ENCODE measurements at places on chromosomes 13 and 19.

DNA sequence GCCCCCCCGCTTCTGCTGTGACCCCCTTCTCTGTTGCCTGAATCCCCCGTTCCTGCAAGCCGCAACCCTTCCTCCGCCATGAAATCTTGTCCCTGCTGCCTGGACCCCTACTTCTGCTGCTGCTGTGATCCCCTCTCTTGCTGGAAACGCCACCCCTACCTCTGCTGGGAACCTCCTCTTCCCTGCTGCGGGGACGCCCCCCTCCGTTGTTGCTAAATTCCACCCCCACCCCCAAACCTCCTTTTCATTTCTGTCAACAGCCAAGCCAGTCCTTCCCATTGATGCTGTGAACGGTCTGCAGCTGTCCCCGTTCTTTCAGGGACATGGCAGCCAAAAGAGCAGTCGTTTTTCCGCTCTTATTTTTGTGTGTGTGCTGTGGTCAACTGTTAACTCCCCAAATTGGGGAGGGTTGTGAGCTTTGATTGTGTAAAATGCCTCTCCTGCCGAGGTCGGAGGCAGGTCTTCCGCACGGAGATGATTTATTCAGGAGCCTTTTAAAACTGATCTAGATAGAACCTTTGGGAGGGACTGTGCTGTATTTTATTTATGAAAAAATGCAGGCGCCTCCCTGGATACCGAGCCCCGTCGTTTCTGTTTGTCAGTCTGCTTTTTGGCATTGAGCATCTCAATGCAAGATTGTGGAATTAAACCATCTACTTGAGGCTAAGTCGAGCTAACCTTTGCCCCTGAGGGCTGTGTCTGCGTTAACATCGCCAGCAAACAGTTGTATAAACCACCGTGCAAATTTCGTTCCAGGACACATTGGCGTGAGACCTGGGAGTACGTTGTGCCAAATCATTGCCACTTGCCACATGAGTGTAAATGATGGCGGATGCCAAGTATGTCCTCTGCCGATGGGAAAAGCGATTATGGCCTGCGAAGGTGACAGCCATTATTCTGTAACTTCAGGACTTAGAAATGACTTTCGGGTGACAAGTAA is 27.9 kb upstream of the NDUFS7 start:
- DNase-seq = peak; percentile 80

- DNase-seq = no peak
These were observed 4.7 kb downstream of the PNMA8A start for GRCh38 chr19:46466536-46467196.

GRCh38 chr19:5628919-5629481 is 6.1 kb downstream of the SAFB start:
- DNase-seq = no peak

- DNase-seq = no peak
These were observed 138.8 kb downstream of the RGCC start for GRCh38 chr13:41596190-41596589.

- no peak for DNase-seq
These were observed 11.8 kb downstream of the POU2F2 start for GRCh38 chr19:42120276-42120980.

DNA sequence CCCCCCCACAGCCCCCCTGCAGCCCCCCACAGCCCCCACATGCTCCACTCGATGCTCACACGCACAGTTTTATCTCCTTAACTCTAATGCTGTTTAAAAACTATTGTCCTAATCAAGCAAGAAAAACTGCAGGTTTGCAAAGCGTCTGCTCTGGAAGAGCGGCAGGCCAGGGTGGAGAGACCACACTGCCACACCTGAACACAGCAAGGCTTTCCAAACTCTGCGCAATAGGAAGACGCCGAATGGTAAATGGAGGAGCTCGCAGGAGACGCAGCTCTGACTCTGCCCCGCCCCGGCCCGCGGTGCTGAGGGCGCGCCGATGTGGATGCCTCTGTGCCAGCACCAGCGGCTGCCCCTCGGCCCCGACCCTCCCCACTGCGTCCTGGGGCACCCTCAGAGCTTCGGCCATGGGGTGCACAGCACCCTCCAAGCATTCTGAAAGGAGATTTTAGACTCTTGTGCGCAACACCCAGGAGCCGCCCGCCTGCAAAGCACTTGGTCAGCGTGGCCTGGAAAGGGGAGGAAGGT is 32.4 kb downstream of the RASA3 start:
- peak; percentile 63 for DNase-seq

DNA sequence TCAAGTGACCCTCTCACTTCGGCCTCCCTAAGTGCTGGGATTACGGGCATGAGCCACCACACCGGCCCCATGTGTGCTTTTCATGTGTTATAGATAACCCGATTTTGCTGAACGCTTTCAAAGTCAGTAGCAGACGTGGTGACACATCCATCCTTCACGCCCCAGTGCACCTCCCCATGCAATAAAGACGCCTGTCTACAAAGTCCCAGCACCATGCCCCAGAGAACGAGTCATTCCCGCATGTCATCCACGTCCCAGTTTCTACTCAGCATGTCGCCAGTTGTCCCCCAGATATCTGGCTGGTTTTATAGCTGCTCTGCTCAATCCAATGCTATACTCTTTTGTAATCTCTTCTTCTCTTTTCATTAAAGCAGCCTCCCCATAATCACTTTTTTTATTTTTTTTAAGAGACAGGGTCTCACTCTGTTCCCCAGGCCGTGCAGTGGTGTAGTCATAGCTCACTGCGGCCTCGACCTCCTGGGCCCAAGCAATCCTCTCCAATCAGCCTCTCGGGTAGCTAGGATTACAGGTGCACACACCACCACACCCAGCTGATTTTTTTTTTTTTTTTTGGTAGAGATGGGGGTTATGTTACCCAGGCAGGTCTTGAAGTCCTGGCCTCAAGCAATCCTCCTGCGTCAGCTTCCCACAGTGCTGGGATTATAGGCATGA is 42.5 kb downstream of the DNM2 start:
- peak; percentile 80 for DNase-seq

DNA sequence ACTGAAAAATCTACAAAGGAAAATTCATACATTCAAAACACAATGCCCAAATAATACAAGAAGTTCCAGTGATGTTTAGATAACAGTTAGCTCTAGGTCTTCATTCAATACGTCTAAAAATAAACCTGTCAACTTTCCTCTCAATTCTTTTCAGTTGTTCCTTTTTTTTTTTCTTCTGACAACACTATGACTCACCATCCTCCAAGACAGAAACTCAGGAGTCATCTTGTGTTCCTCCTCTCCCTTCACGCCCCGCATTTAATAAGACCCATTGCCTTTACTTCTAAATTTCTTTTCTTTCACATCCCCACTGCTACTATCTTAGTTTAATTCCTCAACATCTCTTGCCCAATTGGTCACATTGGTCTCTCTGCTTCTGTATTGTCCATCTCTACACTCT is 759.9 kb downstream of the GPC5 start:
- DNase-seq = no peak

DNA sequence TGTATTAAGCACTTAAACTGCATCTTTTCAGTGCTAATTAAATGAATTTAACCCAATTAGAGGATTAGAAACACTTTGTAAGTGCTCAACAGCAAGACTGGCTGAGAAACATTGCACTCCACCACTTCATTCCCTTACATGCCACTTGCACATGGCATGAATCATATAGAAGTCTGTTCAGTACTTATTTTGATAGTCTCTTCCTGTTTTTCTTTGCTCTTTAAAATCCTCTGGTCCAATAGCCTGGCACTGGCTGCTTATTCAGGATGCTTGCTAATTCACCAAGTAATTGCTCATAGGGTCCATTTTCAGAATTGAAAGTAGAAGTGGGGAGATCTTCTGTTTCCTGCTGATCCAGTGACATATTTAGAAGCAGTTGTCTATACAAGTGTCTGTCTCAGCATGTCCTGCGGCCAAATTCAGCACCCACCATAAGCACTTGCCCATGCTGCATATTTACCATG is 900.1 kb downstream of the PCDH9 start:
- DNase-seq = no peak

DNA sequence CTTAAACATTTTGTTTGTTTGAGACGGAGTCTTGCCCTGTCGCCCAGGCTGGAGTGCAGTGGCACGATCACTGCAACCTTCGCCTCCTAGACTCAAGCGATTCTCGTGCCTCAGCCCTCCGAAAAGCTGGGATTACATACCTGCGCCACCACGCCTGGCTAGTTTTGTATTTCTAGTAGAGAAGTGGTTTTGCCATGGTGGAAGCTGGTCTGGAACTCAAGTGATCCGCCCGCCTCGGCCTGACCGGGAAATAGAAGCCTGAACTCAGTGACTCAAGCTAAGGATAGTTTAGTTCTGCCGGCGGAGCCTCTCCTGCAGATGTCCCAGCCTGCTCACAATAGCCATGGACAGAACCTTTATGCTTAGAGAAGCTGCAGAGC is 53.0 kb upstream of the ZNF254 start:
- DNase-seq = no peak

GRCh38 chr13:28865951-28866350 is 45.8 kb downstream of the MTUS2 start:
- DNase-seq = no peak

GRCh38 chr19:22517496-22518411 is 95.6 kb upstream of the ZNF98 start:
- no peak for DNase-seq

- DNase-seq = no peak
These were observed 7.6 kb downstream of the SIGLEC11 start for GRCh38 chr19:49953416-49953815.

DNA sequence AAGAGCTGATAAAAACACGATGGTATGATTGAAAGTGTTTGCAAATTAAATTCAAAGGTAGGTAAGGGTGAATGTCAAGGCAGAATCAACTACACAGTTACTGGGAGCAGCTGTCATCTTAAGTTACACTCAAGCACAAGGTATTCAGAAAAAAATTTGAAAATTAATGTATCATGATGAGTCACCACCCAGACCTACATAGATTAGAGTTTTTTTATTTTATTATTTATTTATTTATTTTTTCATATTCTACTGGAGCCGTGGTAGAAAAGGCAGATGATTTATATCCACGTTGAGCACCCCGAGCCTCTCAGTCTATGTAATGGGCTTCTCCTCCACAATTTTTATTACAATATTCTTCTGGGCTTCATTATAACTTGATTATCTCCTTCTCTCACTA is 728.9 kb upstream of the ARGLU1 start:
- DNase-seq = no peak

DNA sequence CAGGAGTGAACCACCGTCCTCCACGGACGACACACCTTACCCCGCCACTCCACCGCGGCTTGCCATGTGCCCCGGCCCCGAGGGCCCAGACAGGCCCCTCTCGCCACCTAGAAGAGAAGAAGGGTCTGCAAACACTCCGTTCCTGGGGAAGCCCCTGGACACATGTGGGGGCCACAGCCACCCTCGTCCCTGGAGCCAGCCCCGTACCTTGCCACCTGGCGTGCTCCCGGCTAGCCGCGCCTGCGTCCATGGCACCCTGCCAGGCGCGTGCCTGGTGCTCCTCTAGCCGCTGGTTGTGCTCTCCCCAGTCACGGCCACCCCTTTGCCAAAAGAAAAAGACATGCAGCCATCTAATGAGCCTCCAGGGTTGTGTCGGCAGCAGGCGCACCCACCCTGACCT is 19.9 kb upstream of the TINCR start:
- DNase-seq = no peak

DNA sequence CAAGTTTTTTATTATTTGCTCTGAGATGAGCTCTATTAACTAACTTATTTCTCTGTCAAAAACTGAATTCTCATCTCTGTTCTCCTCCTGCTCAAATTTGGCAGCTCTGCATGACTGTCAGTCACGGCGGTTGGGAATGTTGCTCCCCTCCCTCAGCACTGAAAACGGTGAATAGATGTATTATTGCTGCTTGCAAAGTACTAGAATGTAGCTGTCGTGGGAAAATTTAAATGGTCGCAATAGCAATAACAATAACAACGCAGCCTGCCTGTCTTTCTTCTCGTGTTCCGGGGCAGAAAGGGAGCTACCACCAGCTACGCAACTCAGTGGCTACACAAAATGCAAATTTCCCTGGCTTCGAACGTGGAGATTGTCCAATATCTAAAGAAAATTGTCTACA is 125.6 kb upstream of the FRY start:
- no peak for DNase-seq
